HCT116 (cell line): ENCODE measurements at places on chromosomes 13 and 19. TPM values are rescaled to one million over a fixed set of nuclear protein-coding genes. Genes with fewer than 3 reads are reported as not detected.

The IFNL4 gene
- not detected for total RNA-seq

The LMTK3 gene
- 19.9 TPM for total RNA-seq

The ARHGAP35 gene
- total RNA-seq: 47.6 TPM

The OR7D4 gene
- not detected for total RNA-seq

The FAM83E gene
- total RNA-seq: 6.8 TPM

The IGFL2 gene
- total RNA-seq: not detected

The ZNF14 gene
- total RNA-seq: 4.8 TPM

The ALOX5AP gene
- not detected for total RNA-seq

The PRRG2 gene
- 6.2 TPM for total RNA-seq

The NCR1 gene
- total RNA-seq: not detected

The PIBF1 gene
- total RNA-seq: 21.1 TPM

The CGB8 gene
- 0.34 TPM for total RNA-seq

The KLK15 gene
- total RNA-seq: not detected

The LIPE gene
- total RNA-seq: 11.3 TPM

The AMH gene
- total RNA-seq: 42.8 TPM

The APLP1 gene
- total RNA-seq: 41.2 TPM

The PRR19 gene
- 0.93 TPM for total RNA-seq

The TINCR gene
- 6.1 TPM for total RNA-seq

The SHISA7 gene
- not detected for total RNA-seq

The FPR1 gene
- not detected for total RNA-seq

The RUVBL2 gene
- total RNA-seq: 270 TPM

The KLK5 gene
- total RNA-seq: 1.2 TPM

The FUT3 gene
- 2.6 TPM for total RNA-seq

The CABP5 gene
- not detected for total RNA-seq

The CLEC17A gene
- total RNA-seq: not detected

The OBI1 gene
- total RNA-seq: 14.0 TPM

The ADAMTSL5 gene
- total RNA-seq: 24.0 TPM

The FGF21 gene
- 0.81 TPM for total RNA-seq

The ZNF681 gene
- total RNA-seq: not detected

The FFAR2 gene
- not detected for total RNA-seq

The POLRMT gene
- 138 TPM for total RNA-seq

The GNA15 gene
- total RNA-seq: 1.5 TPM

The SBSN gene
- 0.66 TPM for total RNA-seq

The ZSCAN18 gene
- 0.12 TPM for total RNA-seq

The UBE2L5 gene
- 0.15 TPM for total RNA-seq

The C13orf46 gene
- total RNA-seq: 0.93 TPM

The SSC5D gene
- total RNA-seq: 1.5 TPM

The LILRA1 gene
- total RNA-seq: not detected

The TSSK6 gene
- 4.1 TPM for total RNA-seq

The SLC6A16 gene
- 5.0 TPM for total RNA-seq

The PPM1N gene
- total RNA-seq: 5.2 TPM

The FREM2 gene
- total RNA-seq: 0.05 TPM

The MISP3 gene
- 5.2 TPM for total RNA-seq

The FAM124A gene
- total RNA-seq: 3.1 TPM

The STARD13 gene
- 4.1 TPM for total RNA-seq

The CERS1 gene
- 0.96 TPM for total RNA-seq
